D721Med (cell line): ENCODE measurements at places on chromosomes 6 and 20.

DNA sequence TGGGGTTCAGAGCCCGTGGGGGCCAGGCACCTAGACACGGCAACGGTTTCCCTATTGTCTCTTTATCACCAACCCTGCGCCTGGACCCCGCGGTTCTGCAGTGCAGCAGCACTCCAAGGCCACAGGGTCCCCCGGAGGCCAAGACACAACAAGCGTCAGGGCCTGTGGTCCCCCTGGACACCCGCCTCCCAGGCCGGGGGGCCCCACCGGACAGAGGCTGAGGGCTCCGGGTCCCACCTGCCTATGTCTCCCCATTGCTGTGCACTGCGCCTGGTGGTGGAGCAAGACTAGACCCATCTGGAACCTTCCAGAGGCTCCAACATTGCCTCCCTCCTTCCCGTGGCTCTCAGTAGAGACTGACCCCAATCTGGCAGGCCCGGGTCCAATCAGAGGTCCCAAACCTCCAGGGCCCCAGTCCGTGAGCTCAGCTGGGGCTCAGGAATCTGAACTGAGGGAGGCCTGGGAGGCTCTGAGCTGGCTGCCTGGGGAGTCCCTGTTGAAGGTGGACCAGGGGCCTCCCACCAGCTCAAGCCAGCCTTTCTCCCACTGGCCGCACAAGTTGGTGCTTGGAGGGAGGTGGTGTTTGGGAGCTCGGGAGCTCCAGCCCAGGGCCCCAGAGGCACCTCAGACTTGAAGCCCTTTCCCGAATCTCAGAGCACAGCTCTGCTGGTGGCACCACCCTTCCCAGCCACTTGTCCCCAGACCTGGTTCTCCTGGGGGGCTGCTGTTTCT, 8.8 kb downstream of the GATA5 start:
- DNase-seq = no peak

- DNase-seq = no peak
Measured at GRCh38 chr20:13800728-13801134, 15.9 kb downstream of the NDUFAF5 start.

DNA sequence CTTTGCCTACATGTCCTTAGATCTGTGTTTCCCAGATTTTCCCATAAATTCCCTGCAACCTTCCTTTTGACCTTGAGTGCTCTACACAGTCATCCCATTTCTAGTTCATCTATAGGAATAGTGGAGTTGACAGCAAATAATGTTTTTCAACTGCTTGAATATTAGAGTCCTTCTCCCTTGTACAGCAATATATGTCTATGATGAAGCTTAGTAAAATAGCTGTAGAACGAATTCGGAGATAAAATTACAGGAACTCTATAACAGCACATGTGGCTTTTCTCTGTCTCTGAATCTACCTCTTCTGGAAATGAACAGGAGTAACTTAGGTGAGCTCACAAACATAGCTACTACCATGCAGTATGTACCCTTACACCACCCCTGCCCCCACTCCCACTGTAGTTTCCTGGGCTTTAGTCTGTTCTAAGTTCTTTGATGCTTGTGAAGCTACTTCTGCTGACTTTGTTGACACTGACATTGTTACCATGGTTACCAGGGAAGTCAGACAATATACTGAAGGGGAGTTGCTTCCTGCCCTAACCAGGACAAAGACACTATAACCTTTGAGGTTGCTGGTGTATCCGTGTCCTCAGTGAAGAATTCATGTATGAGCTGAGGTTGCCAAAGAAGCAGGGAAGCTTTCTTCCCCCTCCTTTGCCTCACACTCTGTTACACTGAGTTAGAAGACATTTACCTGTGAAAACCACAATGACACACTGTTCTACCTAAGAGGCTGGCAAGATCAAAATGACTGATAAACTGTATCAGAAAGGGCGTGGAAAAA, 35.8 kb upstream of the SHLD1 start:
- DNase-seq = no peak

DNA sequence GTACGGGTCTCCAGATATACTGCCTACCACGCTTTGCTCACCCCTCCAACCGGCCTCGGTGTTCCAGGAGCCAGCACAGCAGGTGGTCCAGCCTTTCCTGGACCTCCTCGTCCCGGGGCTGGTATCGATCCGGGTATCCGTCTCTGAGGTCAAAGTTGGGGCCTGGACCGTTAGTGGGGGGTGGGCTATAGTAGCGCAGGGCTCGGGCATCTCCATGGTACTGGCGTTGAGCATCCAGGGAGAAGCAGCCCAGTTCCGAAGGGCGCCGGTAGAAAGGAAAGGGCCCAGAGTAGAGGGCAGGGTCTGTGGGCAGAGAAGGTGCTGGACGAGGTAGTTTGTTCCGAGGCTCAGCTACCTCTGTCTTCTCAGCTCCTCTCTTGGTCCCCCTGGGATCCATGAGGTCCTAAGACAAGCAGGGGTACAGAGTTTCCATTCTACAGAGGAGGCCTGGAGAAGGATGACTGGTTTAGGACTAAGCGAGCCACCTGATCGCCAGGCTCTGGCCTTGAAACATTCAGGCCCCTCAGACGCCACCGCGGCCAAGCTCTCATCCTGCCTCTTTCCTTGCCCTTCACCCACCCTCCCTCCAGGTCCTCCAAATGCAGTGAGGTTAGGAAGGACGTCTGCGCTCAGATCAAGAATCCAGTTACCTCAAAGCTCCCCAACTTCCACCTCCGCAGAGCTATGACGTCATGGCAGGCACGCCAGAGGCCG, 502 bp downstream of the DXO start:
- no peak for DNase-seq
